ENCODE measurements at places on chromosomes 13 and 19.
A peak's percentile ranks its signal among the peaks of the same experiment; 100 is the strongest.

GRCh38 chr13:24008679-24009078 lies 111.4 kb upstream of the C1QTNF9B start:
- no peak for DNase-seq

- DNase-seq = no peak
These were observed 666.7 kb upstream of the MIR17HG start for GRCh38 chr13:90680826-90681225.

GRCh38 chr13:110345701-110346100 lies 38.6 kb downstream of the COL4A2 start:
- no peak for DNase-seq

- no peak for DNase-seq
These were observed 23.7 kb upstream of the TFDP1 start for GRCh38 chr13:113560645-113561416.

DNA sequence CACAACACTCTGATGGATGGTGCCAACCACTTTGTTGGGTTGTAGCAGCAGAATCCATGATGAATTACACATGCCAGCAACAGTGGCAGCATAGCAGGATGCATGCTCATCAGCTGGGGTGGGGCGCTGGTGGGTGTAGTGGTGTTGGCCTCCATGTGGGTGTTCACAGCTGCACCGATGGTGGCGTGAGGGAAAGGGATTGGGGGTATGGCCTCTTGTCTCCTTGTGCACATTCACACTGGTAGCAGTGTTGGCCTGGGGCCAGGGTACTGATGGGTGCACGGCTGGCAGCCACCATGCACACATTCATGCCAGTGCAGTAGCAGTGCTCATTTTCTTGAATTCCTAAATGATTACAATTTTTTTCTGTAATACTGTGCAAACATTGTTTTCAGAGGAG lies 2748.8 kb upstream of the PCDH20 start:
- DNase-seq = no peak

DNA sequence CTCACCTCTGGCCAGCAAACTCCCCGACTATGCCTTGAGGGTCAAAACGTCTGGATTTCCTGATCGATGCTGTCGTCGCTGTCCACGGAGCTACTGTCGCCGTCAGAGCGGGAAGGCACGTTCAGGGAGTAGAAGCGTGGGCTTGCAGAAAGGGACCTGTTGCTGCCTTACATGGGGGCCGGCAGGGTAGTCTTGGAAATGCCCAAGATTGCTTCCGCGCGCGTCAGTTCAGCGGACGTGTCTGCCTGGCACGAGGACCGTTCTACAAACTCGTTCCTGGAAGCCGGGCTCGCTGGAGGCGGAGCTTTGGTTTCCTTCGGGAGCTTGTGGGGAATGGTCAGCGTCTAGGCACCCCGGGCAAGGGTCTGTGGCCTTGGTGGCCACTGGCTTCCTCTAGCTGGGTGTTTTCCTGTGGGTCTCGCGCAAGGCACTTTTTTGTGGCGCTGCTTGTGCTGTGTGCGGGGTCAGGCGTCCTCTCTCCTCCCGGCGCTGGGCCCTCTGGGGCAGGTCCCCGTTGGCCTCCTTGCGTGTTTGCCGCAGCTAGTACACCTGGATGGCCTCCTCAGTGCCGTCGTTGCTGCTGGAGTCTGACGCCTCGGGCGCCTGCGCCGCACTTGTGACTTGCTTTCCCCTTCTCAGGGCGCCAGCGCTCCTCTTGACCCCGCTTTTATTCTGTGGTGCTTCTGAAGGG lies 15.4 kb downstream of the RB1 start:
- DNase-seq = no peak

GRCh38 chr19:19956434-19957075 lies 55.8 kb downstream of the ZNF93 start:
- DNase-seq = no peak

DNA sequence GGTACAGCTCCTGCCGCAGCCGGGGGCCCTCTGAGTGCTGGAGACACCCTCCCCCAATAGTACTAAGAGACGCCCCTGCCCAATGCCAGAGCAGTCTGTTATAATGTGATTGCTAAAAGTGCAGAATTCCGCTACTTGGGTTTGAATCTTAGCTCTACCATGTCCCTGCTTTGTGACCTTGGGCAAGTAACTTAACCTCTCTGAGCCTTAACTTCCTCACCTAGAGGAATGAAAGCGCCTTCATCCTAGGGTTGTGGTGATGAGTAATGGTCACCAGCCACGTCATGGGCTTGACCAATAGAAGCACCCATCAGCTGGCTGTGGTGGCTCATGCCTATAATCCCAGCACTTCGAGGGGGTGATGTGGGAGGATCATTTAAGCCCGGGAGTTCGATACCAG lies 6.5 kb downstream of the PLEKHG2 start:
- no peak for DNase-seq

DNA sequence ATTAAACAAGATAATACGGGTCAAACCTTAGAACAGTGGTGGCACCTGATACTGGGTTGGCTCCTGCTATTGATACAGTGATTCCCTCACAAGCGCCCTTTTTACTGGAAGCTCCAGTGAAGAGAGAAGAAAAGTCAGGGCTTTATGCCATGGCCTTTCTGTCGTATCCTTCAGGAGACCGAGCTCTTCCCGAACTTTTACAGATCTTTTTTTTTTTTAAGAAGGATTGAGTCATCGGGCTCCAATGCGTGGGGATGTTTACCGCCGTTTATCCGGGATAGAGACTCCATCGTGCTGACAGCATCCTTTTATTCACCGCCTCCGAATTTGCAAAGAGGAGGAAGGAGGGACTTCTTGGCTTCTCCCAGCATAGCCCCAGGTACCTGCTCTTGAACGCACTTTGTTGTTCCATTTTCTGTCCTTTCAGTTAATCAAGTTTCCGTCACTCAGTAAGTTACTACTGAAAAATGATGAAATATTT lies 574 bp downstream of the ZNF227 start:
- no peak for DNase-seq

DNA sequence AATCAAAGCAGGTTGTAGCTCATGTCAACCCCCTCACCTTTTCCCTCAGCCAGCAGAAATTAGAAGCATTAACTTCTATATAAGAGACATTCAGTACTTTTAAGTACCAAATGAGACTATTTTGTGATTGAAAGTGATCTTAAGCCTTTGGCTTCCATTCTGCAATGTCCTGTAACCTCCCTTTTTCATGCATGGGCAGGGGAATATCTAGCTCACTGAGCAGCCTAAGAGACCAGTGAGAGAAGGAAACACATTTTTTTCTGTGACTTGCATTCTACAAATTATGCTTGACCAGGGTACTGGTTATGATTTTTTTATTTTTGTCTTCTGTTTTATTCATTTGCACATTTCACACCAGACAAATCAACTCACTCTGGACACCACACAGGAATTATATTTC lies 369.6 kb downstream of the KCTD12 start:
- DNase-seq = no peak

- no peak for DNase-seq
These were observed 11.1 kb upstream of the BCL3 start for GRCh38 chr19:44737238-44738071.

GRCh38 chr19:51367255-51367564 lies 1.0 kb upstream of the ETFB start:
- DNase-seq = no peak

GRCh38 chr13:113078902-113079780 lies 26.4 kb upstream of the F7 start:
- no peak for DNase-seq

DNA sequence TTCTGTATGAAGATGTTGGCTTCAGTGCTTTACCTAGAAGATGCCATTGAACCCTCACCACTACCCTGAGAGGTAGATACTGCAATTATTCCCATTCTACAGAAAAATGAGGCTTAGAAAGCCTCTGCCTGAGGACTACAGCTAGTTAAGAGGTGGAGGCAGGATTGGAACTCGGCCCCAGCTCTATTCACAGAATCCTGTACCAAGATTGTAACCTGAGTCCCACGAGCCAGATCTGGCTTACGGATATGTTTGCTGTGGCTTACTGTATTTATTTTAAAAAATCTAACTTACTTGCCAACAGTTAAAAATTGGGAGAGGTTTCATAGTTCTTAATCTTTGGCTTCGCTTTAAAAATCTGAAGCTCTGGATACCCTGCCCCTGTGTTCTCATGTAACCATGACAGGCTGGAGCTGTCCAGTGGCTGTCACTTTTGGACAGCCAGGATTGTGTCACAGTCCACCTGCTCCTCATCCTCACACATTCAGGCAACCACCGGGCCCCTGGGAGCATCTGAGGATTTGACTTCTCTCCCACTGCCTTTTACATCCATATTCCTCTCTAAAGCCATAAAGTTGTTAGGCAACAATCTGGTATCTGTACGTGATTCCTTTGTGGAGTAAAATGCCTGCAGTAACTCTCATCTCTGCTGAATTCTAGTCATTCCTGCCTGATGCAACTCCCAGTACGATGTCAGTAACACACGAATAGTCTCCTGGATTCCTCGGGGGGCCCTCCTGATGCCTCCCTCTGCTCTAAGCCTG lies 160.8 kb upstream of the SERP2 start:
- DNase-seq = no peak

DNA sequence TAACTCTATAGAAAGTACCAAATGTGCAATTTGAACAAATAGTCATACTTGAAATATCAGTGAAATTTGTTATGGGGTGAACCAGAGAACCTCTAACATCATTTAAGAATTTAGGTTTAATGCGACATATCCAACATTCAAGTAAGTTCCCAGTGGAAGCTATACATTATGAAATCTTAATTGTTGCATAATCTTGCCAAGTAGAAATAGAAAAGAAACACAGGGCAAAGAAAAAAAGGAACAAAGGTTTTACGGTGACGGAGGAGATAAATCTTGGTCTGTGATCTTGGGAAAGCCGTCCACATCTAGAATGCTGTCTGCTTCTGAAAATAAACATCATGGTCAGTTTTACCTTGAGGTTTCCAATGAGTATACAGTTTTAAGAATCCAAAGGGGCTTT lies 445.7 kb downstream of the RFC3 start:
- DNase-seq = no peak

GRCh38 chr13:41568143-41568971 lies 111.0 kb downstream of the RGCC start:
- DNase-seq = no peak

DNA sequence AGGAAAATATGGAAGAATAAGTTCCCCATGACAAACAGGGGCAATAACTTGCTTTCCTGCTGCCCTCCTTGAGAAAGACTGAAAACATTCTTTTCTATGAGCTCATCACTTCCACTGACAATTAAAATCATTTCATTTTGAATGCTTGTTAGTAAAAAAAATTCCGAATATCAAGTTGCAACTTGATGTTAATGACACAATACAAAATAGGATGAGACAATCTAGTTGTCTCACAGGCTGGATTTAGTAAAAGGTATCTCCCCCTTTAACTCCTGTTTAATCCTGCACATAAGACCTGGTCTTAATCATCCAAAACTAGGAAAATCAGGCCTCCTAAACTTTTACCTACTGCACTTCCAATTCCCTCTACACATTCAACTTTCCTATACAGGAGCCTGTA lies 24.7 kb downstream of the IRS2 start:
- no peak for DNase-seq

- DNase-seq = no peak
These were observed 18.8 kb downstream of the ZNF559 start for GRCh38 chr19:9342610-9343304.

DNA sequence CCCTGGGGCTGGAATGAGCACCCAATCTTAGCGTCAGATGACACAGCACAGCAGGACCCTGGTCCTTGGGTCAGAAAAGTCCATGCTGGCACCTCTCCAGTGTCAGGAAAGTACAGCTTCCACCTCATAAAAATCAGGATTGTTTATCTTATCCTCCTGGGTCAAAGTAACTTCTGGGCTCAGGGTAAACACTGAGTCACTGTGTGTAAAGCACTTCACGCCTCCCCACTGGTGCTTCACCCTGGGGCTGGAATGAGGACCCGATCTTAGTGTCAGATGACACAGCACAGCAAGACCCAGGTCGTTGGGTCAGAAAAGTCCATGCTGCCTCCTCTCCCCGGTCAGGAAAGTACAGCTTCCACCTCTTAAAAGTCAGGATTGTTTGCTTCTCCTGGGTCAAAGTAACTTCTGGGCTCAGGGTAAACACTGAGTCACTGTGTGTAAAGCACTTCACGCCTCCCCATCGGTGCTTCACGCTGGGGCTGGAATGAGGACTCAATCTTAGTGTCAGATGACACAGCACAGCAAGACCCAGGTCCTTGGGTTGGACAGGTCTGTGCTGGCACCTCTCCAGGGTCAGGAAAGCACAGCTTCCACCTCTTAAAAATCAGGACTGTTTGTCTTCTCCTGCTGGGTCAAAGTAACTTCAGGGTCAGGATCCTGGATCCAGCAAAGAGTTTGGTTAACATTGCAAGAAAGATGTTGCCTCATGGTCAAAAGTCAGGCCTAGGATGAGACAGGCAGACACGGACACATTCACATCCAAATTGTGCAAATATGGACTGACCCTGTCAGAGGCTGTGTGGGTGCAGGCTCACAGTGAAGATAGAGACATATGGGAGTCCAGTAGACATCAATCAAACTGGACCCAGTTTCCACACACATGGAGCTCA lies 39.2 kb upstream of the CYP2A7 start:
- peak; percentile 49 for DNase-seq

GRCh38 chr13:26977541-26977940 lies 194.1 kb downstream of the USP12 start:
- DNase-seq = no peak

DNA sequence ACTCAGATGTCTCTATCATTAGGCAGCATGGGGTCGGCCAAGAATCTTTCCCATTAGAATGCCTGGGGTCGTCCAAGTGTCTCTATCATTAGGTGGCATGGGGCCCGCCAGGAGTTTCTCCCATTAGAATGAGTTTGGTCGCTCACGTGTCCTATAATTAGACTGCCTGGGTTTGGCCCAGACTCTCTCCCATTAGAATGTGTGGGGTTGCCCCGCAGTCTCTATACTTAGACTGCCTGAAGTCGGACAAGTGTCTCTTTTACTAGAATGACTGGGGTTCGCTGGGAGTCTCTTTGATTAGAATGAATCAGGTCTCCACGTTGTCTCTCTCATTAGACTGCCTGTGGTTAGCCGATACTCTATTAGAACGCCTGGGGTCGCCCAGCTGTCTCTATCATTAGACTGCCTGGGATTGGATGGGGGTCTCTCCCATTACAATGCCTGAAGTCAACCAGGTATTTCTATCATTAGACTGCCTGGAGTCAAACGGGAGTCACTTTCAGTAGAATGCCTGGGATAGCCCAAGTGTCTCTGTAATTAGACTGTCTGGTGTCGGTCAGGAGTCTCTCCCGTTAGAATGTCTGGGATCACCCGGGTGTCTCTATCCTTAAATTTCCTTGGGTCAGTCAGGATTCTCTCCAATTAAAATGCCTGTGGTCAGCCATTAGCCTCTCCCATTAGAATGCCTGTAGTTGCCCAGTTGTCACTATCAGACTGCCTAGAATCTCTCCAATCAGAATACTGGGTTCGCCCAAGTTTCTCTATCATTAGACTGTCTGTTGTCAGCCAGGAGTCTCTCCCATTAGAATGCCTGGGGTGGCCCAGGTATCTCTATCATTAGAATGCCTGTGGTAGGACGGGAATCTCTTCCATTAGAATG lies 1454.1 kb downstream of the UQCRFS1 start:
- no peak for DNase-seq

GRCh38 chr19:46303691-46304397 lies 7.0 kb downstream of the HIF3A start:
- DNase-seq = no peak

GRCh38 chr13:24618011-24618955 lies 61.9 kb upstream of the ATP12A start:
- DNase-seq = no peak
